ENCODE measurements at places on chromosomes 6 and 20.

DNA sequence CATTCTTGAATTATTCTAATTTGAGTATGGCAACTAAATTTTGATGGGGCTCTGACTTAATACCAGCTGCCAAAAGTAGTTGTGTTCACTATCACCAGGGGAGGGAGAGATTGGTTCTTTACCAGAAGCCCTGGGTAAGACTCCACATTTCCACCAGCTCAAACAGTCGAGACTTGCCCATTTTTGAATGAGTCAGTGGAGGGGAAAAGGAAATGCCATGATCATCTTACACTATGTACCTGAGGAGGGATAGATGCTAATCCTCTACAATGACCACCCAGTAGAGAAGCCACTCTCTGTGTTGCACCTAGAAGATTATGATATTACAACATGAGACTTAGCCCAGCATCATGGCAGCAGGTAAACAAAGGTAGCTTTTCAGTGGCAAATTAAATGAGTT, 77.0 kb upstream of the SGK1 start:
- DNase-seq, result no peak

GRCh38 chr6:56445818-56446217, 196.9 kb downstream of the DST start:
- no peak for DNase-seq

GRCh38 chr6:25232479-25232878, 46.7 kb upstream of the CARMIL1 start:
- DNase-seq, result no peak

GRCh38 chr20:2696646-2697045, 4.1 kb downstream of the EBF4 start:
- no peak for DNase-seq

DNA sequence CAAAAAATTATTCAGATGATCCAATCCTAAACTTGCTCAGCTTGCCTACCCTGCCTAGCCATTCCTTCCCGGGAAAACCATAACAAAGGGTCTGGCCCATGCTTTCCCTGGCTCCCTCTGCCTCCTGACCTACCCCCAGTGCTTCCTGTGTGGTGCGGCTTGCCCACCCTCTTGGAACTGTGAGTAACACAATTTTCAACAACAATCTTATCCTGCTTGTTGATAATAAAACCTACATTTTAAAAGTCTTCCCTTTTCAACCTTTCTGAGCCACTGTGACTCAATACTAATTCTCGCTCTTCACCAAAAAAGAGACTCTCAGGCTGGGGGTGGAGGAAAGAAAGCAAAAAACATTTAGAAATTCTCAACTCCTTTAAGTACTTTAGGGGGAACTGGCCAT, 18.0 kb downstream of the EXOC2 start:
- DNase-seq, result no peak

GRCh38 chr20:33305589-33306057, 22.6 kb downstream of the BPIFB1 start:
- no peak for DNase-seq

DNA sequence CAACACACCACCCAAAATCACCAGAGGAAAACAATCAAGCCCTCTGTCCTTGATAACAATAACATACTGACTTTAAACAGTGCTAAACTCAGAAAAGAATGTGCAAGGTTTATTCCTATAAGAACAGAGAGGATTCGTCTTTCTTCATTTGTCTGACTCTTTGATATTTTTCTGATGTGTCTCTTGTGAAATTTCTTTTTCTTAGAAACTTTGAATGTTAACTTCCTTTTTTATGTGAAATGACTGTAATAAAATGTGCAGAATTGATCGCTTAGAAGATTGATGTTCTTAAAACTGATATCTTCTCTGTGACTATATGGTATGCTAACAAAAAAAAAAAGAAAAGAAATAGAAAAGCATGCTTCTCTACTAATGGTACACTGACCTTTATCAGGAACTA, 947.4 kb upstream of the CITED2 start:
- DNase-seq, result no peak

- DNase-seq, result no peak
Measured at GRCh38 chr20:37095108-37095598, 644 bp downstream of the RBL1 start.

DNA sequence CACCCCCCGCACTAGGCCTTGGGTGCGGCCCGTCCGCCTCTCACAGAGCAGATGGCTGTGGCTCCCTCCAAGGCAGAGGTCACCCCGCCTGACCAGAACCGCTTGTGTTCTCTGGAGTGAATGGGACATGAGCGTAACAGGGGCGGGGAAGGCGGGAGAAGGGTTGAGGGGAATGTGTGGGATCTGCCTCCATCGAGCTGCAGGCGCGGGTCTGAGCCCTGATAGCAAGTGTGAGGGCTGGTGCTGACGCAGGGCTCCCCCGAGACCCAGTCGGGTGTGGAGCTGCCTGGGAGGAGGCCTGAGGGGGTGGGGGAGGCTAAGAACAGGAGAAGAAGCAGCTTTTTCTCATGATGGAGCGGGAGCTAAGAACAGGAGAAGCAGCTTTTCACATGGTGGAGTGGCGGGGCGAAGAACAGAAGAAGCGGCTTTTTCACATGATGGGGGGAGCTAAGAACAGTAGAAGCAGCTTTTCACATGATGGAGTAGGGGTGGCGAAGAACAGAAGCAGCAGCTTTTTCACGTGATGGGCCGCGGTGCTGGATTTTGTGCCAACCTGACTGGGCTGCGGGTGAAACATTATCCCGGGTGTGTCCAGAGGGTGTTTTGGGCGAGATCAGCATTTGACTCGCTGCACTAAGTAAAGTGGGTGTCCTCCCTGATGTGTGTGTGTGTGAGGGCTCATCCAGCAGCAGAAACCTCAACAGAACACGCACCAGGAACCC, 169.3 kb downstream of the TTLL2 start:
- DNase-seq, result no peak
